Hematopoietic multipotent progenitor cell treated with erythropoietin and hydrocortisone succinate and interleukin-3 and kit ligand, for 4 days (in vitro differentiated cells): ENCODE measurements at places on chromosomes 11 and 22.

DNA sequence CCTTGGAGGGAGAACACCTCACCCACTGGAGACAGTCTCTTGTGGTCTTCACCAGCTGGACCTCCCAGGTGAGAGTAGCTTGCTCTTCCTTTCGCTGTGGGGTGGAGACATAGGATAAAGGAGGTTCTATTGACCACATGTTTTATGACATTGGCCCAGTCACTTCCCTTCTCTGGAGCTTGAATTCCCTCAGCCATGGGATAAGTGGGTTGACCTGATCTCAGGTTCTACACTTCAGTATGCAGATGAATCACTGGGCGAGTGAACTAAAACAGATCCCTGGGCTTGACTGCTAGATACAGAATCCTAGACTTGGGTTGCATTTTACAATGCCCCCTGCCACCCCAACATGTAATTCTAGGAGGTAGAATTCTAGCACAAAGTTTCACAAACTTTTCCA is 54.8 kb upstream of the PRSS23 start:
- no peak for DNase-seq

DNA sequence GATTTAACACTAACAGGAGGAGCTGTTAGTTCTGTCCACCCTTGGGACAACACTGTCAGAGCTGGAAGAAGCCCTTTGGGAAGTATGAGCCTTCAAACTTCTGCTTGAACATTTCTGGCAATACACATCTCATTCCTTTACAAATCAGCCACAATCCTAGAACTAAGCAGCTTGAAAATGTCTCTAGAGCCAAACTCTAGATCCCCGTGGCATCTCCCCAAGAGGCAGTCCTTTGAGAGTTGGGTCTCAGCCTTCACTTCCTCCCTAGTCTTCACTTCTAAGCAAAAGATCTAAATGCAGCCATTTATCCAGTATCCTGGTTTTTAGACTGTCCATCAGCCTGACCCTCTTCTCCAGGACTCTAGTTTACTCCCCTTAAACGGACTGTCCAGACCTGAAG is 26.9 kb downstream of the ARFGAP2 start:
- DNase-seq = no peak

DNA sequence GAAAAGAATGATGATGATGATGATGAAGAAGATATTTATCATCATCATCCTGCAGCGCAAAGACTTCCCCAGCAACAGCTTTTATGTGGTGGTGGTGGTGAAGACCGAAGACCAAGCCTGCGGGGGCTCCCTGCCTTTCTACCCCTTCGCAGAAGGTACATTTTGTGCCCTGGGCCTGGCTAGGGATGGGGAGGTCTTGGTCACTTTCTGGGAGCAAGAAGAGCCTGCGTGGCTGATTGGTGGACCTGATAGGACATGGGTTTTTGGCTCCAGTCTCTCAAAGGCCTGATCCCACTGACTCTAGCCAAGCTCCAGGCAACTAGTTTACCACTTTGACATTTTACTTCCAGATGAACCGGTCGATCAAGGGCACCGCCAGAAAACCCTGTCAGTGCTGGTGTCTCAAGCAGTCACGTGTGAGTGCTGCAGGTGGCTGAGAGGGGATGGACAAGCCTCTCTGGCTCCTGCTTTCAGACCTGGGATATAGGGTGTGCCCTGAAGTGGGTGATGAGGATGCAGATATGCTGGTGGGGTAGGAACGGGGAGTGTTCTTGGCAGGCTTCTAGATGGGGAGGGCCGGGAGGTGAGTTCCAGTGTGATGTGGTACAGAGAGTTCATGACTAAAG is 5.3 kb downstream of the SIDT2 start:
- DNase-seq = no peak

DNA sequence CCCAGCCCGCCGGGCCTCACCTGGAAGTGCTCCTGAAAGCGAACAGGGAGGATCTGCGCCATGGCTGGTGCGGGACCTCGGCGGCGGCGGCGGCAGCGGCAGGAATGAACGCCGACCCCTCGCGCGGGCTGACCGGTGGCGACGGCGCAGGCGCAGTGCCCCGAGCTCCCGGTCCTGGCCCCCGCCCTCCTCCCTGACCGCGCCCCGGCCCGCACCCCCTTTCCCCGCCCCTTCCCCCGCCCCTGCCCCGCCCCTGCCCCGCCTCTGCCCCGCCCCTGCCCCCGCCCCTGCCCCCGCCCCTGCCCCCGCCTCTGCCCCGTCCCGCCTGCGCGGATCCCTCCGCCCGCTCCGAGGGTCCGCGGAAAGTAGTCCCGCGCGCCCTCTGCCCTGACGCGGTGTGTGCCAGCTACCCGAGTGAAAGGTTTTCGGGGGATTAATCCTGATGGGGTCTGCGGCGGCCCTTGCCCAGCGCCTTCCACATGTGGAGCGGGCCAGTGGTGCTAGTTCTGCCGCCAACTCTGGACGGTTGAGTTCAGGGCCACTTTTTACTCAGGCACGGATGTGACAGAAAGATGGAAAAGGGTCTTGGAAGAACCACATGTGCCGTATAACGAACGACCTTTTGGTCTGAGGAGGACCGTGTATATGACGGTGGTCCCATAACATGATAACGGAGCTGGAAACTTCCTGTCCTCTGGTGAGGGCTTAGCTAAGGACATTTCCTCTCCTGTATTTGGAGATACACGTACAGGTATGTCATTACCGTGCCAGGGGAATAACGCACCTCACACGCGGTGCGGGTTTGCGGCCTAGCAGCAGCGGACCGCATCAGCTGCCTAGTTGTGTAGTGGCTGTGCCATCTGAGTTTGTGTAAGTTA is at the start of gene CLTCL1:
Gene CLTCL1, minus strand, starts transcription at position 140 of the 878 bp plus-strand sequence. Its CDS starts 78 bp downstream, at position 62.
- DNase-seq = peak; percentile 84

GRCh38 chr11:13767471-13767870 is 99.0 kb downstream of the FAR1 start:
- peak; percentile 93 for DNase-seq

DNA sequence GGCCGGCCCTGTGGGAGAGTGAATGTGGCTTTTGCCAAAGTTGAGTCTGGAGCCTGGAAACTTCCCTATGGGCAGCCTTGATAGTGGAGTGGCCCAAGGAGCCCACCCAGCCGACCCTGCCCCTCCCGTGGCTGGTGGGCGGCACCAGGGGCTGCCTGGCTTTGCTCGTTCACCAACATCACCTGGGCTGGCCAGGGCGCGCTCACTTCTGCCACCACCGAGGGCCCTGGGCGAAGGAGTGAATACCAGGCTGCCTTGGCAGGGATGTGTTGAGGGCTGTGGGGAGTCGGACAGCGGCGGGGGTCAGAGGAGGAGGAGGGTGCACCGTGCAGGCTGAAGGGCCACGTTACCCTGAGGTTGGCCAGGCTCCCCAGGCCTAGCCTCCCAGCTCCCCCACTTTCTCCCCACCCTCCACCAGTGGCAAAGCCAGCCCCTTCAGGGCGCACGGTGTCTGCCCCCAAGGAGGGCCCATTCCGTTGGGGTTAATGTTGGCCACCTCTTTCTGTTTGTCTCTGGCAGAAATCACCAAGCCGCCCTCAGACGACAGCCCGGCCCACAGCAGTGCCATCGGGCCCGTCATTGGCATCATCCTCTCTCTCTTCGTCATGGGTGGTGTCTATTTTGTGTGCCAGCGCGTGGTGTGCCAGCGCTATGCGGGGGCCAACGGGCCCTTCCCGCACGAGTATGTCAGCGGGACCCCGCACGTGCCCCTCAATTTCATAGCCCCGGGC is 22.5 kb upstream of the PPP6R3 start:
- DNase-seq = no peak

- DNase-seq = no peak
Measured at GRCh38 chr11:36364551-36365325, 68.7 kb downstream of the PRR5L start.
